Esophagus squamous epithelium (tissue), 5 donors: ENCODE measurements at places on chromosomes 16 and 17.

- DNase-seq: no peak
Observed at GRCh38 chr17:21191698-21192097, 22.3 kb downstream of the TMEM11 start.

DNA sequence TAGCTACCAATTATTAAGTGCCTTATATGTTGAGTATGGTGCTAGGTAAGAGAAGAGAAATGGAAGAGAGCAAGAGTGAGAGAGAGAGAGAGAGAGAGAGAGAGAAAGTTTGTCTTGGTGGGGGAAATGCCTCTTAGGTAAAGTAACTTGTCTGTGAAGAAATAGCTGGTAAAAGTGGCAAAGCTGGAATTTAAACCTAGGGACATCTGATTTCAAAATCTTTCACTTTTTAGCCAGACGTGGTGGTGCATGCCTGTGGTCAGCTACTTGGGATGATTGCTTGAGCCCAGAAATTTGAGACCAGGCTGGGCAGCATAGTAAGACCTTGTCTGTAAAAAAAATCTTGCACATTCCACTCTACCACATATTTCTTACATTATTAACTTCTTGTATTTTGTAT is 23.0 kb upstream of the CDR2 start:
- no peak for DNase-seq

GRCh38 chr17:37488009-37488604 is 1.6 kb upstream of the DUSP14 start:
- no peak for DNase-seq

DNA sequence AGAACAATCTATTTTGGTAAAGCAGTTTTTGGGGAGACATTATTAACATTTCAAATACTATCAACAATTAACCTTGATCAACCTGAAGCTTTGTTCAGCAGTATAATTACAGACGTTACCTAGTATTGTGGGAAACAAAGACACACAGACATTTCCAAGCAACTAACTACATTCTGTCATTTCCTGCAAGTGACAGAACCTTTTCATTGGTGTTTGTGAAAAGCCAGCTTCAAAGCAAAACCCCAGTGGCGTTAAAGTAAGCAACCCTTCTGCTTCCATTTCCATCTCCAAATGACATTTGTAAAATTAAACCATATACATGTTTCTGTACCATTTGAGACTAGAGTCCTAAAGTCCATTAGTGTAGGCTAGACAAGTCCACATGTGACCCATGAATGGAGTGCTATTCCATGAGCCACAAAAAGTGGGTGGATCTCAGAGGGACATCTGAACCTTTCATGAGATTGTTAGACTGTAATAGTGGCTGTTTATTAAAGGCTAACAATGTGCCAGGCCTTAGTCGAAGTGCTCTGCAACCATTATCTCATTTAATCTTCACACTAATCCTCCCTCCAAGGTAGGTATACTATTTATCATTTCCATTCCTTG is 101.2 kb downstream of the SSH2 start:
- DNase-seq: no peak

DNA sequence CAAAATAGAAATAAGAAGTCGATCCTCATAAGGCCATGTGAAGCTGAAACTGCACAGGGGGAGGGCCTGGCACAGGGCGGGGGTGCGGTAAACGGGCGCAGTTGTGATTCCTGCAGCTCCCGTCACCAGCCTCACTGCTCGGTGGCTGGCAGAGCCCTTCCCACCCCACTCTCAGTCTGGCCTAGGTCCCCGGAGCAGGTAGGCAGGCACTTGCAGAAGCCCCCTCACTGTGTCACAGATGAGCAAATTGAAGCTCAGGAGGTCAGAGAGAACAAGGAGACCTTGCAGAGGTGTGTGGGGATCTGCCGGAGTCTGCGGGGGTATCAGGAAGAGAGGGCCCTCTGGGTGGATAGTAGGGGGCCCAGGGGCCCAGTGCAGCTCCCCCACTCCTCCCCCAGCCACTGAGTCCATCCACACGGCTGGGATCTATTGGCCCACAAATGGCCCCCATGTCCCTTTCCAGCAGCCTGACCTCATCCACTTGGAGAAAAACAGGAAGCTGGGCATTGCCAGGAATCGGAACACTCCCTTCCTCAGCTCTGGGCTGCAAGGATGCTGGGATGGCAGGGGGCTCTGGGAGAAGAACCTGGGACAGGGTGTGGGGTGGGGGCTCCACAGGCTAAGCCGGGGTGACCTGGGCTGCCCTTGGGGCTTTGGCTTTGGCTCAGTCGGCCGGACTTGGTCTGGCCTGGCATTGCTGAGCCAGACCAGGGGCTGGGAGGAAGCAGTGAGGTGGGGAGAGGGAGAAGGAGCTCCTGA is 21.4 kb upstream of the MAP3K14 start:
- no peak for DNase-seq

DNA sequence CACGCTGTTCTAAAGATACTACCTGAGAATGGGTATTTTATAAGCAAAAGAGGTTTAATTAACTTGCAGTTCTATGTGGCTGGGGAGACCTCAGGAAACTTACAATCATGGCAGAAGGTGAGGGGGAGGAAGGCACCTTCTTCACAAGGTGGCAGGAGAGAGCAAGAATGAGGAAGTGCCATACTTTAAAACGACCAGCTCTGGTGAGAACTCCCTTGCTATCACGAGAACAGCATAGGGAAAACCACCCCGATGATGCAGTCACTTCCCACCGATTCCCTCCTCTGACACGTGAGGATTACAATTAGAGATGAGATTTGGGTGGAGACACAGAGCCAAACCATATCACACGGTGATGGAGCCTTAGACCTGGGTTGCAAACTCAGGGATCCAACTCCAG is 317.5 kb upstream of the EEF2KMT start:
- DNase-seq: no peak

DNA sequence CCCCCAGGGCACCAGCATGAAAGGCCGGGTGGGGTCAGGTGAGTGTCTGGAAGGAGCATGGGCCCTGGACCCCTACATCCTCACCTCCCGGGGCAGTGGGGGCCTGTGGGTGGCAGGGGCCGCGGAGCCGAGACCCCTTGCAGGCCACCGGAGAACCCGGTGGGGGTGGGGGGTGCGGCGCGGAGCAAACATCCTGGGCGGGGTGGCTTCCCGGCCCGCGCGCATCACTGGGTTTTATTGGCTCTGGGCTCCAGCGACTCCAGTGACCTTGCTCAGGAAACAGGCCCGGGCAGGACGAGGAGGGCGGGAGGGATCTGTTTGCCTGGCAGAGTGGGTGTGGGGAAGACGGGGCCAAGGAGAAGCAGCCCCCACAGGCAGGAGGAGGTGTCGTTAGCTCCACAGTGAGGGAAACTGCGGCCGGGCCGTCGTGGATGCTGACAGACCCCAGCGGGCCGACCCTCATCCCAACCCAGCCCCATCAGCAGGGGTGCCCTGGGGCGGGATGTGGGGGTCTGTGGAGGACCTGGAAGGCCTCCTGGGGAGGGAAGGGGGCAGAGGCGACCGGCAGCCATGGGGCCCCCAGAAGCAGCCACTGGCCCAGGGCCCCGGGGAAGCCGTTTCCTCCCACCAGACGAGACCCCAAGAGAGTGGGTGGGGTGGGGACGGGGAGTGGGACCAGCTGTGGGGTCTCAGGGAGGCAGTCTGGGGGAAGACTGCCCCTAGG is 10.6 kb downstream of the SSTR5 start:
- DNase-seq: no peak

- peak; percentile 47 for DNase-seq
Observed at GRCh38 chr16:11224096-11224893, 31.7 kb downstream of the SOCS1 start.

DNA sequence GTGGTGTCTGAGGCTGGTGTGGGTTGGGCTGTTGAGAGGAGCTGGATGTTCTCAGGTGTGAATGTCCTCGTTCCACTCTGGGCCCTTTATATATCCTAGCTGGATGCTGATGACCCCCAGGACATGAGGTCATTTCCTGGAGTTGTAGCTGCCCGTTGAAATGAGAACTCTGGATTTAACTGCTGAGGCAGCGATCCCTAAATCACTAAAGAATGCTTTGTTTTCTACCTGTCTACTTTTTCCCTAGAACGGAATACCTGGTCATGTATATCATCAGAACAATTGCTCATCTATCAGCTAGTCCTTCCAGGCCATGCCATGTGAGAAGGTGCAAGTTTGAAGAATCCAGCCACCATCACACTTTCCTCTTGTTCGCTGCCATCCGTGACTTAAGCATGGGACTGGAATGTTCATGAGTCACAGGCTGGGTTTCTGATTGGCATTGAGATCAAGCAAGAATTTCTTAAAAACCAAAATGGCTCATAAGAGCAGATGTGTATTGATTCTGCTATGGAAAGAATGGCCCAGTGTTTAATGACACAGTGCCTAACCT is at the start of gene KRTAP2-3:
TSS of gene KRTAP2-3 (minus strand) at position 63 of the 553 bp plus-strand sequence. CDS start 64 bp downstream, outside the sequence.
- no peak for DNase-seq

- no peak for DNase-seq
Observed at GRCh38 chr17:59688496-59688895, 18.7 kb downstream of the PTRH2 start.

- DNase-seq: no peak
Observed at GRCh38 chr17:39916918-39917317, 1.5 kb downstream of the GSDMB start.

- DNase-seq: no peak
Observed at GRCh38 chr16:66521951-66522771, 27.8 kb downstream of the TK2 start.

DNA sequence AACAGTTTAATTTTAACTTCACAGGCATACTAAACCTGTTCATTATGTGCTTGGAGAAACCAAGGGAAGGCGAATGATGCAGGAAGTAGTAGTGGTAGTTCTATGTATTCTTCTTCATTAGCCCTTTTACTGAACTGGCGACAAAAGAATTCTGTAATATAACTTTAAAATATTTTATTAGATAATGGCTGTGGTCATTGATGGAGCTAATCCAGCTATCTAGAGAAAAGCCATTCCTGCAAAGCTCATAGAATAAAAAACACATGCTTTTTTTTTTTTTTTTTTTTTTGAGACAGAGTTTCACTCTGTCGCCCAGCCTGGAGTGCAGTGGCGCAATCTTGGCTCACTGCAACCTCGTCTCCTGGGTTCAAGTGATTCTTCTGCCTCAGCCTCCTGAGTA is 23.5 kb downstream of the TANC2 start:
- DNase-seq: no peak

DNA sequence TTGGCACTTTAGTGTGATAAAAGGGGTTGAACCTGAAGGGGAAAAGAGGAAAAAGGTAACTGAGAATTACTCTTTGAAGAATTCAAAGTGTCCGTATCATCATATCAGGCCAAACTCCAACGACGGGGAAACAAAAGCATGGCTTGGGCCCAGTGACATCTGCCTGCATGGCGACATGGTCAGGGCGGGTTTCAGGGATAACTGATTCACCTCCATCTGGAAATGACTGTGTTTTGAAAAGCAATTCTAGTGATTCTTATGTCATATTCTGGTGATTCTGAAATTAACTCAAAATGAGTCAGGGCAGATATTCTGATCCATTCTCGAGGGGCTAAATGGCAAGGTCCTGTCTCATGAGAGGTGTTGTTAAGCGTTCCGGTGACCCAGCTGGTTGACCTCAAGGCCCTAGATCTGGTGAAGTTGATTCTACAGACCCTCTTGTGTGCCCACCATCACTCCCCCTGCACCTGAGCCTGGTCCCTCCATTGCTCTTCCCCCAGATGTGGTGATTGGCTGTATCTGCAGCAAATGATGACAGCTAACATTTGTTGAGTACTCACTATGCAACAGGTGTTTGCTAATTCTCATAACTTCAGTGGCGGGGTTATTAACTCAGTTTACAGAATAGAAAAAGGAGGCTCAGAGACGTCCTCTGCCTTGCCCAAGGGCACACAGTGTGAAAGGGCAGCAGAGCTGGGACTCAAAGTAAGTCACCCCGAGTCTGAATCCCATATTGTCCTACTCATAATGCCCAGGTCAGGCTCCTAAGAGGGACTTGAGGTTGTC is 251.8 kb downstream of the MAF start:
- DNase-seq: no peak

DNA sequence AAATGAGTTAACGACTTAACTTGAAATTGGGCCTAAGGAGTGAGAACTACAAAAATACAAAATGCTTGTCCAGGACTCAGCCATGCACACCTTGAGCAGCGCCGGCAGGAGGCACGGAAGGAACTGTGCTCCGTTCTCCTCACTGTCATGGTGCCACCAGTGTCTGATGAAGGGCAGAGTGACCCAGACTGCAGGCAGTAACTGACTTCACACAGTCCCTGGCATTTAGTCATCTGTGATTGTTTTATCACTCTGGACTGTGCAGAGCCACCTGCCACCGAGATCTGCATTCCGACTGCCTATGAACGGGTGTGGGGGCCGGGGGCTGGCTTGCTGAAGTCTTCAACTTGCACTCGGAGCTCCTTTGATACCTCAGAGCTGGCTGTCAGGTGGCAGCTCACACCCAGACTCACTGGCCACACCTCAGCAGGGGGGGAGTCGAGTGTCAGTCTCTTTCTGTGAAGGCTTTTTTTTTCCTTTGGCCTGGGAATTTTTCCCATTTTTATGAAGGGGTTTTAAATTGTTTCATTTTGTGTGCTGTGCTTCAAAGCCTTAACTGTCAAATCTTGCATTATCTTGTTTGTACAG is 20.2 kb upstream of the ENDOV start:
- no peak for DNase-seq

DNA sequence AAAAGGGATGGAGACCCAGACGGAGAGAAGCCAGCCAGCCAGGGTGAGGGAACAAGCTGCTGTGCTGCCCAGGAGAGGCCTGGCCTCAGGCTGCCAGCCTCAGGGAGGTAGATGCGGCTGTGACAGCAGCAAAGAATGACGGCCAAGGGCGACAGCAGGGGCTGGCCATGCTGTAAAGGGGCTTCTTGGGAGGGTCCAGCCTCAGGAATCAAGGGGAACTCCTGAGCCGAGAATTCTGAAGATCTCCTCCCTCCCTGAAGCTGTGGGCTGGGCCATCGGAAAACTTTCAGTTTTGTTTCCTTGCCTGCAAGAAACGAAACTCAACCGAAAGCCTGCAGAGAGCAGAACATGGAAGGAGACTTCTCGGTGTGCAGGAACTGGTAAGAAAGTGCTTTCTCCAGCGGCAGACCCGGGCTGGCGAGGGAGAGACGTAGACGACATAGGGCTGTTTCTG is at the start of gene XAF1:
TSS of gene XAF1 (plus strand) at position 316 of the 454 bp plus-strand sequence. CDS start at position 349, 33 bp downstream.
- no peak for DNase-seq

DNA sequence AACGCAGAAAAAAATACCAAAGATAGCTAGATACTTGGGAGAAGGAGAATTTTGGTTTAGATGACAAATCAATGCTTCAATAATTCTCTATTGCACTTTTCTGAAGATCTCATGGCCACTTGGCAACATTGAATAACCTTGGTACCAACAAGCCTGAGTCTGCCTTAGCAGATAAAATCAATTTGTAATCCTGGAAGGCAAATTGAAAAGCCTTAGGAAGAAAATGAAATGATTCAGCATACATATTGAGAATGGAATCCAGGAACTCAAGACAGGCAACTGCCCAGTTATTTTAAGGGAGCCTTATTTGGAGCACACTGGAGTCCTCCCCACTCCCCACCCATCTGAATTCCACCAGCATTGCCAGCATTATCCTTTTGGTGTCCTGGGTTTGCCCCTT is 109.3 kb upstream of the SOX9 start:
- DNase-seq: no peak

- DNase-seq: no peak
Observed at GRCh38 chr16:86383488-86384262, 126.7 kb upstream of the FOXF1 start.

DNA sequence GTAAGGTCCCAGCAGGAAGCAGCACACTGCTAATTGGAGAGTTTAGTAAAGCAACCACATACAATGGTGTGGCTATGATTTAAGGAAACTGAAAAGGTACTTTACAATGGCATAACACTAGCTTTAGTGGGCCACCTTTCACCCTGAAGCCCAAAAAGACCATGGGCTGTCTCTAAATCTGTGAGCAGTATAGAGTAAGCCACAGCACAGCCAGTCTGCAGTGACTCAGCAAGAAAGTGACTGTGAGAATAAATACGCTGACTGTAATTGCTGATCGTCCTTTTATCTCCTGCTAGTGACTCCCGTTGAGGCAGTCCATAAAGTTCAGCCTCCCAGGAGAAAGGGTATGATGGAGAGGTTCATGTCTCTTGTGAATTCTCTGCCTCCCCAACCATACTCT is 679.8 kb upstream of the KIF2B start:
- no peak for DNase-seq
